Tibial artery (tissue), 4 donors: ENCODE measurements at places on chromosomes 6 and 20.
A peak's percentile ranks its signal among the peaks of the same experiment; 100 is the strongest.

GRCh38 chr20:36308986-36309385 lies 2.8 kb downstream of the DLGAP4 start:
- H3K4me1 ChIP-seq = peaks cover 14% of the 10 kb centered on the region
- peaks cover 5% of the 10 kb centered on the region for H3K27me3 ChIP-seq
- no peak for DNase-seq
- H3K4me3 ChIP-seq = no peak overlapping the region
- H3K27ac ChIP-seq = no peak overlapping the region

DNA sequence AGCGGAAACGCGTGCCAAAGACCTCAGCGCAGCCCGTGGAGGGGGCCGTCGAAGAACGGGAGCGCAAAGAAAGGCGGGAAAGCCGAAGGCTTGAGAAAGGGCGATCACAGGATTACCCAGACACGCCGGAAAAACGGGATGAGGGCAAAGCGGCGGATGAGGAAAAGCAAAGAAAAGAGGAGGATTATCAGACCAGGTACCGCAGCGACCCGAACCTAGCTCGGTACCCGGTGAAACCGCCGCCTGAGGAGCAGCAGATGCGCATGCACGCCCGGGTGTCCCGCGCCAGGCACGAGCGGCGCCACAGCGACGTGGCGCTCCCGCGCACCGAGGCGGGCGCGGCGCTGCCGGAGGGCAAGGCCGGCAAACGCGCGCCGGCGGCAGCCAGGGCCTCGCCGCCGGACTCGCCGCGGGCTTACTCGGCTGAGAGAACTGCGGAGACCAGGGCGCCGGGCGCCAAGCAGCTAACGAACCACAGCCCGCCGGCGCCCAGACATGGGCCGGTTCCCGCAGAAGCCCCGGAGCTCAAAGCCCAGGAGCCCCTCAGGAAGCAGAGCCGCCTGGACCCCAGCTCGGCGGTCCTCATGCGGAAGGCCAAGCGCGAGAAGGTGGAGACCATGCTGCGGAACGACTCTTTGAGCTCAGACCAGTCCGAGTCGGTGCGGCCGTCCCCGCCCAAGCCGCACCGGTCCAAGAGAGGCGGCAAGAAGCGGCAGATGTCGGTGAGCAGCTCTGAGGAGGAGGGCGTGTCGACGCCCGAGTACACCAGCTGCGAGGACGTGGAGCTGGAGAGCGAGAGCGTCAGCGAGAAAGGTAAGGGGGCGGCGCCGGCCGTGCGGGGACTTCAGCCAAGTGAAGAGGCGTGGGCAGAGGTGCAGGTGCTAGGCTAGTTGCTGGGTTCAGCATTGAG lies 296.2 kb downstream of the RIMS1 start:
- DNase-seq = no peak
- H3K27ac ChIP-seq = peak overlapping the region; percentile 46
- H3K4me3 ChIP-seq = peak overlapping the region; percentile 54
- no peaks in the 10 kb centered on the region for H3K36me3 ChIP-seq

- peak overlapping the region; percentile 82 for H3K27ac ChIP-seq
- H3K27me3 ChIP-seq = no peaks in the 10 kb centered on the region
- H3K36me3 ChIP-seq = no peaks in the 10 kb centered on the region
- H3K4me1 ChIP-seq = peaks cover 21% of the 10 kb centered on the region
Measured at GRCh38 chr20:53829724-53830521, 236.3 kb upstream of the ZNF217 start.

- H3K4me1 ChIP-seq = no peaks in the 10 kb centered on the region
- H3K36me3 ChIP-seq = no peaks in the 10 kb centered on the region
- H3K27me3 ChIP-seq = peaks cover 9% of the 10 kb centered on the region
- H3K27ac ChIP-seq = no peak overlapping the region
Measured at GRCh38 chr6:45617441-45617840, 239.7 kb upstream of the SUPT3H start.

- no peak overlapping the region for H3K27ac ChIP-seq
- DNase-seq = no peak
- H3K4me3 ChIP-seq = no peak overlapping the region
Measured at GRCh38 chr20:48538856-48539255, 288.9 kb downstream of the PREX1 start.

DNA sequence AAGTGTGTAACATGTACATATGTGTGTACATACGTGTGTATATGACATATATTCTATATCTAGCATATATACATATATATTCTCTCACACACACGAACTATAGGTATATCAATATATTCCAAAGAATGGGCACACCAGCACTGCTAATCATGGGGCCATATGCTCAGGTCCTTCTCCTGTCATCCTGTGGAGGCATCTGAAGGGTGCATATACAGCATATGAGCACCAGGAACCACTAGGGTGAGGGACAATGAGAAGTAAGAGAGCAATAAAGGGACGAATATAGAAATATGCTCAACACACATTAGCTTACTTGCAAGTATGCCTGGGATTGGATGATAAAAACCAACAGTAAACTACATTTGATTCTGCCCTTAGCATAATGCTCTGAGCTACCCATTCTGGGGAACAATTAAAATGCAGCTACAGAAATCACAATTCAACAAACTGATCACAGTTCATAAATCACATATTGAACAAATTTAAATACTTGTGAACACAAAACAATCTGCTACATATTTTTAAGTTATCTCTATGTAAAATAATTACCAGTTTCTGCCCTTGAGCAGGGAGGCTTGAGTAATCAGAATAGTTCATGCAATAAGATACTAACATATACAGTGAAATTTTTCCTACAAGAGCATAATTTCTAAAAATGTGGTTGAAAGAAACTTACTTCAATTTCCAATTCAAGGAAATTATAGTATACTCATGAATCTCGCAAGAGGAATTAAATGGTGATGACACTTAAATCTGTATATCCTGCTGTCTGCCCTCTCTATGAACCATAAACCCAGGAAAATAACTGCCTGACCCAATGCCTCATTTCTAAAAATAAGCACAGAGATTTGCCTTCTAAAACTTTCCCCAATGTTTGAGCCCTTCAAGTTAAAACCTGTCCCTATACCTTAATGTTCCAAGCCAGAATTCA lies 272.2 kb upstream of the THEMIS start:
- H3K36me3 ChIP-seq = no peaks in the 10 kb centered on the region
- H3K27me3 ChIP-seq = no peaks in the 10 kb centered on the region
- H3K4me1 ChIP-seq = no peaks in the 10 kb centered on the region
- DNase-seq = no peak
- no peak overlapping the region for H3K4me3 ChIP-seq

GRCh38 chr6:131199568-131200272 lies 64.5 kb downstream of the AKAP7 start:
- H3K36me3 ChIP-seq = peaks cover 24% of the 10 kb centered on the region
- no peaks in the 10 kb centered on the region for H3K4me1 ChIP-seq
- no peak overlapping the region for H3K4me3 ChIP-seq
- H3K27me3 ChIP-seq = no peaks in the 10 kb centered on the region
- H3K27ac ChIP-seq = no peak overlapping the region
- DNase-seq = no peak

DNA sequence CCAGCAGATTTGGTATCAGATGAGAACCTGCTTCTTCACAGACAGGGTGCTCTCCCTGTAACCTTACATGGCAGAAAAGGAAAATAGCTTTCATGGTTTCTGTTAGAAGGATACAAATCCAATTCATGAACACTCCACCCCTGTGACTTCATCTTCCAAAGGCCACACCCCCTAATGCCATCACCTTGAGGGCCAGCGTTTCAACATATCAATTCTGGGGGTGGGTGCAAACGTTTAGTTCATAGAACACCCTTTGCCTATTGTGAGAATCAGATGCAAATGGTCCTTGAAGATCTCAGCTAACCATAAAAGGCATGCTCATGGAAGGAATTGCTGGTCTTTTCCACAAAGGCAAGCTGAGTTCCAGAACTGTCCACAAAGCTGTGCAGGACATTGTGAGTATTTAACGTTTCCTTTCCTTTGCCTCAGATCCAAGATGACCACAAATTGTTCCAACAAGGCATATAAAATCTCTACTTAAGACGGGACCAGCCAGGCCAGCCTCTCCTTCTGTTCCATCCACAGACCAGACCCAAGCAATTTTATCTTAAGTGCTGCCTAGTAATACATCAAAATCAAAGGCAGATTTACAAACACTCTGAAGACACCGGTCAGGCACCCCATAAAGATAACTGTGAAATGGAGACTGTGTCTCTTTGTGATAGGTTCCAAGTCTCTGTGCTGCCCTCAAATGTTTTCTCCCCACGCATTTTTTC lies 34.7 kb upstream of the SSTR4 start:
- H3K27me3 ChIP-seq = no peaks in the 10 kb centered on the region
- no peak for DNase-seq

DNA sequence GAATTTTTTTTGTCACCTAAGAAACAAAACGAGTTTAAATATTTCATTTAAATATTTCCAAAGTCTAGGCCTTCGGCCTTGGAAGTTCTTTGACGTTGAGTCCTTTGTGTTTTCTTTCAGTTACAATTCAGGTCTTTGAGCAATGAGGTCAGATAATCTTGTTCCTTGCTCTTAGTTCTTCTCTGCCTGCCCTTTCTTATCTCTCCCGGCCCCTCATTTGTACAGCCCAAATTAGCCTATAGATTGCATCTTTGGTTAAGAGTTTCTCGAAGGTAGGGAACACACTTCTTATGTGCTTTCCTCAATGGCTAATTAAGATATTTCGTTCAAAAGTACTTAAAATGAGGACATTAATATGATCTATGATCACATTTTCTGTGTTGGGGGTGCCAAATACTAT lies 18.5 kb downstream of the RPS12 start:
- no peak for DNase-seq
- no peaks in the 10 kb centered on the region for H3K36me3 ChIP-seq
- no peaks in the 10 kb centered on the region for H3K27me3 ChIP-seq

DNA sequence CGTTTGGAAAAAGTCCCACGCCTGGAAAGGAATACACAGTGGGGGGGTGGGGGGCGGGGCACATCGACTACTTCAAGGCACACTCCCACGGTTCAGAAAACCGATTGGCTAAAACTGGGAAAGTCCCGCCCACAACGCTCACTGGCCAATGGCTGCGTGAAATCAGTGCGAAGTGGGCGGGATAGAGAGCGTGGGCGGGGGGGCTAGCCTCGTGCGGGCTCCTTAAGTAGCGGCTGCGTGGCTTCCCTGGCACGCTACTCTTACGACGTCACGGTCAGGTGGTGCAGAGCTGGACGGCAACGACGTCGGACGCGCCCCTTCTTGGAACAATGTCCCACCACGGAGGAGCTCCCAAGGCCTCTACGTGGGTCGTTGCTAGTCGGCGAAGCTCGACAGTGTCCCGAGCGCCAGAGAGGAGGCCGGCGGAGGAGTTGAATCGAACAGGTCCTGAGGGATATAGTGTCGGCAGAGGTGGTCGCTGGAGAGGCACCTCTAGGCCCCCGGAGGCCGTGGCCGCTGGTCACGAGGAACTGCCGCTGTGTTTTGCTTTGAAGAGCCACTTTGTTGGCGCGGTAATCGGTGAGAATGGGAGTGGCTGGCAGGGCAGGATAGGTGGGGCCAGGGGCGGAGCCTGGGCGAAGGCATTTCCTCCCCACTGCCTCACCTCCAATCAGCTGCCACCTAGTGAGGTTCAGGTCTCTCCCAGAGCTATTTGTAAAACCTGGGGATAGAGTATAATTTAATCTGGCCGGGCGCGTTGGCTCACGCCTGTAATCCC lies at the start of gene DDX43:
Gene DDX43, plus strand, starts transcription at position 252 of the 778 bp plus-strand sequence. Its CDS starts 78 bp downstream, at position 330.
- H3K27ac ChIP-seq = peak within 1 kb of the TSS; percentile 68
- peak within 1 kb of the TSS; percentile 32 for H3K4me3 ChIP-seq
- peak; percentile 78 for DNase-seq
- no peaks in the 10 kb centered on the region for H3K36me3 ChIP-seq

- no peaks in the 10 kb centered on the region for H3K27me3 ChIP-seq
- no peak for DNase-seq
- H3K4me3 ChIP-seq = no peak overlapping the region
- H3K36me3 ChIP-seq = peaks cover 62% of the 10 kb centered on the region
Measured at GRCh38 chr6:24426729-24427446, 24.2 kb downstream of the MRS2 start.

DNA sequence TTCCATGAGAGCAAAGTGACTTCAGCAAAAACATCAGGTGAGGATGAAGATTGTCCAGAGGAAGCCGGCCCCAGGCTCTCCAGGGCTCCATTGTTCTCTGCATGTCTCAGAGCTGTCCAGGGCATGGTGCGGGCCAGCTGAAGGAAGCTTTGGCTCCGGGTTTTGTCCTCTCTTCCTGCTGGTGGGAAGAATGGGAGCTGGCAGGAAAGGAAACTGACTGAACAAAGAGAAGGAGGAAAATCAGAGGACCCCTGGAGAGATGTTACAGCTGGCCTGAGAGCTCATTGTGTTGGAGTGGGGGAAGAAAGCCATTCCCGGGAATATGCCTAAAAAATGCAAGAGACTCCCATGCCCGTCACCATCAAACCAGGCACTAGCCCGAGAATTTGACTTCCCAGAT lies 27.1 kb downstream of the PRND start:
- H3K27me3 ChIP-seq = no peaks in the 10 kb centered on the region
- H3K36me3 ChIP-seq = no peaks in the 10 kb centered on the region
- H3K4me3 ChIP-seq = no peak overlapping the region
- H3K27ac ChIP-seq = no peak overlapping the region
- no peak for DNase-seq

DNA sequence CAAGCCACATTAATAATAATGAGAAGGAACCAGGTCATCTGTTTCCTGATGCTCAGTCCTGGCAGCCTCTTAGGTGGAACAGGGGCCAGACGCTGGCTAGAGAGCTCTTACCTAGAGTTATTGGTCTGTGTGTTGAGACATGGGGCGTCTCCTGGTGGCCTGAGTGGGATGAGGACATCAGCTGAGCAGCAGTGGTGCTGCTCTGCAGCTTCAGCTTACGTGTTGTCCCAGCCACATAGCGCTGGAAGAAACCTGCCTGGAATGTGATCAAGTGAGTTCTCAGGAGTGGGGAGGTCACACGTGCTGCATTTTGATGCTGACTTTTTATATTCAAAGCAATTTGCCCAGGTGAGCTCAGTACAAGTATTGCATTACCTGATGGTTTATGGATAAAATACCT lies 355.4 kb downstream of the CDH26 start:
- no peaks in the 10 kb centered on the region for H3K4me1 ChIP-seq
- H3K27ac ChIP-seq = no peak overlapping the region

DNA sequence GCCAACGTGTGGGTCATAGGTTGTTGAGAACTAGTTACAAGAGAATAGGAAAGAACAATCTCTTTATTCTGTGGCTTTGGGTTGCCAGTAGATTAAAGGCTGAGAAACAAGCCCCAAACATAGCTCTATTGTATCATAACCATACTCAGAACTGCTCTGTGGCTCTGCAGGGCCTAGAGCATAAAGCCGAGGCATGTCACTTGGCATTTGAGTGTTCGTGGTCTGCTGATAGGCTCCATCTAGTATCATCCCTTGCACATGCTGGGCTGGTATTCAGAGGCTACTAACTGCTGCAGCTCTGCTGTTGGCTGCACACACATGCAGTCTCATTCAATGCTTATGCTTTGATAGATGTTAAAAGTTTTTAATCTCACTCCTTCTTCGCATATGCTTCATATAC lies 157.9 kb downstream of the OGFRL1 start:
- no peaks in the 10 kb centered on the region for H3K36me3 ChIP-seq
- H3K27me3 ChIP-seq = no peaks in the 10 kb centered on the region
- H3K27ac ChIP-seq = no peak overlapping the region
- no peaks in the 10 kb centered on the region for H3K4me1 ChIP-seq

GRCh38 chr6:3557336-3557735 lies 100.5 kb upstream of the SLC22A23 start:
- no peaks in the 10 kb centered on the region for H3K27me3 ChIP-seq
- no peaks in the 10 kb centered on the region for H3K36me3 ChIP-seq
- DNase-seq = no peak
- H3K4me1 ChIP-seq = peaks cover 23% of the 10 kb centered on the region

GRCh38 chr6:88490195-88490907 lies 324.2 kb upstream of the CNR1 start:
- no peaks in the 10 kb centered on the region for H3K27me3 ChIP-seq
- no peak for DNase-seq
- H3K27ac ChIP-seq = peak overlapping the region; percentile 51
- no peaks in the 10 kb centered on the region for H3K36me3 ChIP-seq
- H3K4me1 ChIP-seq = no peaks in the 10 kb centered on the region
- H3K4me3 ChIP-seq = no peak overlapping the region
